ENCODE measurements at places on chromosomes 2 and 18.

GRCh38 chr2:48107326-48107925 is 201.1 kb upstream of the FBXO11 start:
- peak; percentile 67 for DNase-seq

DNA sequence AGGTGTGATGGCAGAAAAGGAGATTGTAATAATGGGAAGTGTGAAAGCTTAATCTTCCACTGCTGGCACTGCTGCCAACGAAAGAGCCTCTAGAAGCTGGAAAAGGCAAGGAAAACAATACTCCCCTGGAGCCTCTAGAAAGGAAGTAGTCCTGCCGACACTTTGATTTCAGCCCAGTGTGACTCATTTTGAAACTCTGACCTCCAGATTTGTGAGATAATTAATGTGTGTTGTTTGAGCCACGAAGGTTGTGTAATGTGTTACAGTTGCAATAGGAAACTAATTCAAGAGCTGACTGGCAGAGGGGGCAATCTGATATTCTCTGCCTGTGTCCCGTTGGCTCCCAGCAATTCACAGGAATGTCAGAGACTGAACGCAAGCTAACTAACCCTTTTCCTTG is 219.2 kb upstream of the UBE2E3 start:
- peak; percentile 92 for DNase-seq

DNA sequence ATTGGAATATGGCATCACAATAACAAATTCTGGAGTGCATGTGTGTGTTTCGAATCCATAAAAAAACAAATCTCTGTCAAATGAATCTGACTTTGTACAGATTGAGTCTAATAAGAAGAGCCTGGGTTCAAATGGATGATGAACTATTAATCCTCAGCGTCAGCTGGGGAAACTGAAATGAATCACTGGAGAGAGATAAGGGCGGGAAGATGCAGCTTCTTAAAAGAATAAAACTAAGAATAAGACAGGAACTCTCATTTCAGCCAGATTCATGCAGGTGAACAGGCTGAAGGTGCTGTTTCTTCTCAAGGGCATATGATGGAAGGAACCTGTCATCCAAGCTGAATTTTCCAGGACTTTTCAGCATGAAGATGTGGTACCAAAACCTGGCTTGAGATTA is 202.6 kb upstream of the TRIB2 start:
- DNase-seq: no peak

DNA sequence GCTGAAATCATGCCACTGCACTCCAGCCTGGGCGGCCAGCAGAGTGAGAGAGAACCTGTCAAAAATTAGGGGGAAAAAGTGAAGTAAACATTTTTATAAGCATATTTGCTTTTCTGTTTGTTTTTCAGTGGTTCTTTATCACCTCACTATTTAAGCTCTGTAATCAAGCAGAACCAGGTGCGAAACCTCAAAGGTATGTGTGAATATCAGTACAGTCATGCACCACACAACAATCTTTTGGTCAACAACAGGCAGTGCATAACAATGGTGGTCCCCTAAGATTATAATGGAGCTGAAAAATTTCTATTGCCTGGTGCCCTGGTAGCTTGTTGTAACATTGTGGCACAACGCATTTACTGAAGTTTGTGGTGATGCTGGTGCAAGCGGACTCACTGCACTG is 167.4 kb upstream of the STON1 start:
- no peak for DNase-seq

DNA sequence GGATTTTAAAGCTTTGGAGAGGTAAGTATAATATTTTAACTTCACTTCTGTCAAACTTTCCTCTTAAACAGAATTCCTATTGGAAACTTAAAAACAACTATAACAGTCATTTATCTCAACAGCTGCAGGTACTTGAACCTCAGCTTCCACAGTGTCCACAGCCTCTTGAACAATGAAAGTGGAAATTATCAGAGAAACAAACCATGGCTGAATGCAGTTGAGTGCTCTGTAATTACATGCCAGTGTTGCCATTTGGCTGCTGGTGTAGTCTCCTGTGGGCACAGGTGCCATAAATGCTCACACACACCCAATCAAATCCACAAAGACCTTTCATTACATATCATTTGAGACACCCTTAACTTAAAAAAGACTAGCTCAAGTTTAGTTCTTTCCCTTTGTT is 125.1 kb downstream of the CPS1 start:
- DNase-seq: no peak

GRCh38 chr2:39304200-39304599 is 60.4 kb upstream of the CDKL4 start:
- DNase-seq: no peak

DNA sequence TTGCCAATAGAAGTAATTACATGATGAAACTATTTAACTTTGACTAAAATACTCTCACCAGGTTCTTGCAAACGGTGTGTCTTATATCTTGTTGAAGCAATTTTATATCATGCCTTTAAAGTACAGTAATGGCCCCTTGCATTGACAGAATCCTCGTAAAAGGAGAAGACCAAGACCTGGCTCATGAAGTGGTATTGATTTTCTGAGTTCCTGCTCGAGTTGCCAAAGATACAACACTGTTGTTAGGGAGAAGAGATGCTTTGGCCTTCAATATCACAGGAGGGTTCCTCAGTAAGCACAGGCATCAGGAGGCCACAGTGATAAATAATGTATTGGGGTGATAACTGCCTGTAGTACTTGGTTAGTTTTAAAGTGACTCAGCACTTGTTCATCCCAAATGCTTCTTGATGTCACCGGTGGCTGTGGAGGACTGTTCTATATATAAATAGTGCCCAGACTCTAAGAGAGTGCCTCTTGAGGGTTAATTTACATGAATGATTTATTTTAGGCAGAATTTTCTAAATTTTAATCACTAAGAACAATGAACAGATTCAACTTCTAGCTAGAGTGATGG is 571.7 kb upstream of the FANCL start:
- DNase-seq: no peak

DNA sequence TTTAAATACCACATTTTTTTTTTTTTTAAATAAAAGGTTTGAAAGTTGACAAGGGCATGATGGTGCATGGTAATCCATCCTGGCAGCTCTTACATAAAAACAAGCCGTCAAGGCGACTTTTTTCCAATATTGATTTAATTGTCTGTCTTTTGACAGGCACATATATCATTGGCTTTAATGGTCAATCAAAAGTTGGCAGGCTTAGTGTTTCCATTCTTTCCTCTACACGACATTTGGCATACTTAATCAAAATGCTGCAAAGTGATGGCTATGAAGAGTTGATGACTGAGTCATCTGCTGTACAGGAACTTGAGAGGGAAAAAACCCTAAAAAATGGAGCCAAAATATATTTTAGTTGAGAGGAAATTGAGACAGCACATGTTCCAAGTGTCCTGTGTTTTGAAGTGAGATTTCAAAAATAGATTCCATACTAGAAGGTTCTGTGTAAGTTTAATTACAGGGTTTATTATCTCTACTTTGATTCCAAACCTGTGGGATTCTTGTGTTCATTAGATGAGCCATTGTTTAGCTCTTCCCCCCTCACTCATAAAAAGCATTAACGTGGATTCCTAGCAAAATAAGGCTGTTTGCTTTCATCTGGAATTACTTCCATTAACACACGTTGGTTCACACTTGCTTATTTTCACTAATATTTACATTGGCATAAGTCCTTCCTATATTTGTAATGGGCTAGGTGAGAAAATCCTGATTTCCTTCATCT is 3.2 kb downstream of the TSHZ1 start:
- DNase-seq: peak; percentile 44

GRCh38 chr2:141652308-141652707 is 478.5 kb downstream of the LRP1B start:
- DNase-seq: no peak

GRCh38 chr2:150618245-150618895 is 130.9 kb upstream of the RND3 start:
- peak; percentile 28 for DNase-seq

GRCh38 chr2:191653667-191654391 is 24.1 kb upstream of the NABP1 start:
- no peak for DNase-seq

DNA sequence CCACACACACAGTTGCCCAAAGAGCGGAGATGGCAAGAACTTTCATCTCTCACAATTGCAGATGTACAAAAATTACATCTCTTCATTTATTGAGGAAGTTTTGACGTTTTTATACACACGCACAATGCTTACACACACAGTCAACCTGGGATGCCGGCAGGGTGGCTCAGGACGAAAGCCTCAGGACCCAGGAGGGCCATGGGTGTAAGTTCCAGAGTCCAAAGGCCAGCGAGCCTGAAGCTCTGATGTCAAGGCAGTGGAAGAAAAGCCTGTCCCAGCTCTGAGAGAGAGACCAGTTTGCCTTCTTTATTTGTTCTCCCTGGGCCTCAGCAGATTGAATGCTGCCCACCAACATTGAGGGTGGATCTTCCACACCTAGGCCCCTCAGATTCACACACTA is 10.1 kb downstream of the AMER3 start:
- no peak for DNase-seq

DNA sequence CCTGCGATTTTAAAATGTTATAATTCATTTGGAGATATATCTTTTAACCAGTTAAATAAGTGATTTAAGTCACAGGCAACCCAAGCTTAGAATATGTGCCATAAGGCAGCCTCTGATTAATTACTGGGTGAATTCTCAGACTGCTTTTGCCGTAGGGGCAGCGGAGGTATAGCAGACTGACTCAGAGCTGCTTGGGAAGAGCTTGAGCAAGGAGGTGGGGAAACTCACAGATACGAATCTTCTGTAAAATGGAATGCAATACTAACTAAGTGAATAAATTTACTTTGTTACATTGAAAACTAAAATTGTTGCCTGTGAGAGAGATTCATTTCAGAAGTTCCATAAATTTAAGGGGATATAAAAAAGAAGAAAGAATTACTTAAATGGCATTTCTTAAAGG is 115.4 kb downstream of the KYNU start:
- DNase-seq: peak; percentile 28

GRCh38 chr2:145484448-145485097 is 964.7 kb upstream of the ZEB2 start:
- DNase-seq: peak; percentile 75

DNA sequence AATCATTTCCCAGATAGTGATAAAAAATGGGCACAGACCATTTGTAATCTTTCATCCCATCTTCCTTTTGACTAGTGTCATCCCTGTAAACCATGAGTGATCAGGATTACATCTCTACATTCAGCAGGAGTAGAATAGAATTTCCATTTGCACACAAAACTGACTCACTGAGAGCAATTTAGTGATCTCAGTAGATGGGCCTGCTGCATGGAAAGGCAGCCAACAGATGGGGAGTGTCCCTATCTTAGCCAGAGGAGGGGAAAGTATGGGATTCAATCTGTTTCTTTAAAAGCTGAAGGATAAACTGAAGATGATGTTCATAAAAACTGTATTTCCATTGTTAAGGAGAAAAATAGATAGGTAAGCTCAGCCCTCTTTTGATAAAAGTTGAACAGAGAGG is 441.7 kb downstream of the ZNF521 start:
- no peak for DNase-seq

DNA sequence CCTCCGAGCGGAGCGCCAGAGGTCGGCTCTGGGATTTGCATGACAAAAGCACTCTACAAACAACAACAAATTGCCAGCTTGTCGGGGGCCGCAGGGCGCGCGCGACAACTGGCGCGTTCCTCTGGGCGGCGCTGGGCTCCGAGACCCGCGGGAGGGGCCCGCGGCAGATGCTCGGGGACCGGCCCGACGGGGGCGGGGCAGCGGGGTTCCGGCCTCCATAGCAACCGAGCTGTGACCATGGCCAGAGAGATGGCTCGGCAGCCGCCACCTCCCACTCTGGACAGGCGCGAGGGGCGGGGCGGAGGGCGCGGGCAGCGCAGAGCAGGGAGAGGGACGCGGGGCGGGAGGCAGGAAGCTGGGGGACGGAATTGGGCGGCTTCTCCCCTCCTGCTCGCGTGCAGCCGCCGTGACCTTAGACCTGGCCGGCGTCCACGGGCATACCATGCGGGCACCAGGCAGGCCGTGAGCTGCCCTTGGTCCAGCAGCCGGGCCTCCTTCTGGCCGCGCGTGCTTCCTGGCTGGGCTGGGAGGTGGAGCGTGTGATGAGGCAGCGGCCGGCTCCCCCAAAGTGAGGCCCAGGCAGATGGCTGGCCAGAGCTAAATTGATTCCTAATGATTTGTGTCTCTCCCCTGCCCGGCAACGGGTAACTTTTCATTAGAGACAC is 171.5 kb downstream of the CELF4 start:
- DNase-seq: peak; percentile 54

DNA sequence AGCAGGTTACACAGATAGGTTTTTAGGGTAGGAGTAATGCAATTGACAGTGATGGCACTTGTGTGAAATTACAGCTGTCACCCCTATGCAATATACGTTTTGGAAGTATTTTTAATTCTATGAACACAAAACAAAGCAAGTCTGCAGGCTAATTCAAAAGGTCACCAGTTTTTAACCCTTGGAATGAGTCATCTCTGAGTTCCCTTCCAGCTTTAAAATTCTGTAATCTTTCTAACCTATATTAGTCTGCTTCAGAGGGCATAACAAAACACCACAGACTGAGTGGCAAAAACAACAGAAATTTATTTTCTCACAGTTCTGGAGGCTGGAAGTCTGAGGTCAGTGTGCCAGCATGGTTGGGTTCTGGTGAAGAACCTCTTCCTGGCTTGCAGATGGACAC is 596.9 kb upstream of the HNMT start:
- DNase-seq: peak; percentile 67

GRCh38 chr18:56112984-56113383 is 525.0 kb upstream of the TCF4 start:
- no peak for DNase-seq

DNA sequence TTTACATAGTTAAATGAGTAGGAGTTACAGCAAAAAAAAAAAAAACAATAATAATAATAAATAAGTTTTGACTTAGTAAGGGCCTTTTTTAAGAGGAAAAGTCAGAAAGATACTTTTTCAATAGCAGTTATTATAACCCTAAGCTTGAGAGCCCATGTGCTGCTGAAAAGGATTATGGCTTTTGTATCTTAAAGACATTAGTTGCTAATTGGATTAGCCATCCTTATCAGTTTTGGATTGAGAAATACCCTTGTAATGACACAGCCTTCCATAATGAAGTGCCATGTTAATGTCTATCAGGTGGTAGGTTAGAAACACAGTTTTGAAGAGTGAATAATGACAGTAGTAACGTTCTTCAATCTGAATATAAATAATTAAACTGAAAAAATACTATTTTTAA is 554.0 kb downstream of the RIT2 start:
- DNase-seq: no peak

DNA sequence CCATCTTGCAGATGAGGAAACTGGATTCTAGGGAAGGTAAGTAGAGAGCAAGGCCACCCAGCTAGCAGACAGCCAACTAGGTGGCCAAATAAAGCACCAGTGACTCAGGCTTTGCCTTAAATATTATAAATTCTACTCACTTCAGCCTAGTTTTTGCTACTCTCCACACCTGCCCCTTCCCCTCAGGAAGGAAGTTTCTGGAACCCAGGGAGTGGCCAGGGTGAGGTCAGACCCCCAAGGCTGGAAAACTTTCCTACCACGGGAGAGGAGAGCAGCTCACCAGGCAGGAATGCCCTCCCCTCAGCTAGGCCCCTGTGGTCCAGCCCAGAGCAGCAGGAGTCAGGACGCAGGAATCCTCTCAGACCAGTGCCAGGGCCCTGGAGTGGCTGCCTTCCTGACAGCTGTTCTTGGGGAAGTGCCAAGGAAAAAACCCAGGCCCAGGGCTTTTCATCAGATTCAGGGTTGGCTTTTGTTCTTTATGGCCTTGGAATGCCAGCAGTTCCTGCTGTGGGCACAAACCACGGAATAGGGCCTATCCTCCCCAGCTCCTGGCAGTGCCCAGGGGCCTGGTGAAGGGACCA is 5.1 kb upstream of the PAX8 start:
- DNase-seq: peak; percentile 96
